Progenitor cell of endocrine pancreas (in vitro differentiated cells): ENCODE measurements at places on chromosomes 7 and 10. TPM values are rescaled to one million over a fixed set of nuclear protein-coding genes. Genes with fewer than 3 reads are reported as not detected.

The IL2RA gene
- total RNA-seq = not detected in 2 replicates

The TMEM130 gene
- total RNA-seq = 0.20 and 0.60 TPM in 2 replicates

The NKX2-3 gene
- total RNA-seq = not detected in 2 replicates

The SPDYE2 gene
- not detected in 2 replicates for total RNA-seq

DNA sequence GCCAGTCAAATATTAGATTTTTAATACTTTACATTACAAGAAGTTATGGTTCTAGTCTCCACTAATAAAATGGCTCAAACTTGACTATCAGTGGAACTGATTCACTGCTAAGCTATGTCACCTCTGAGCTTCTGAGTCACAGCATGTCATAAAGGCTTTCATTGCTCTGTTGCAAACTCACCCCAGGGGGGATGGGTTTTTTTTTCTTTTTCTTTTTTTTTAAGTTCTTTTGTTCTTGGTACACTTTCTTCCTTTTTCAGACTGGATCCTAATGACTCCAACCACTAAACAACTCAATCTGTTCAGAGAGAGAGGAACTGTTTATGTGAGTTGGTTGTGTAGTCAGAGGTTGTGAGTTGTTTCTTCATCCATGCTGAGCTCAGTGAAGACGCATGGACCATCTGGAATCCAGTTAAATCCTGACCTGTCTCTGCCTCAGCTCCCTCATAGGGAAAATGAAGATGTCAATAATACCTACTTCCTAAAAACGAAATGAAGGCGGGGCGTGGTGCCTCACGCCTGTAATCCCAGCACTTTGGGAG lies 11.0 kb downstream of the MYOF start:
- no peak for DNase-seq
- peaks cover 7% of the 10 kb centered on the region for H3K4me1 ChIP-seq
- no peaks in the 10 kb centered on the region for H3K27me3 ChIP-seq
- H3K27ac ChIP-seq = peak overlapping the region; percentile 92
- H3K36me3 ChIP-seq = peaks cover 2% of the 10 kb centered on the region
- no peak overlapping the region for H3K4me3 ChIP-seq

DNA sequence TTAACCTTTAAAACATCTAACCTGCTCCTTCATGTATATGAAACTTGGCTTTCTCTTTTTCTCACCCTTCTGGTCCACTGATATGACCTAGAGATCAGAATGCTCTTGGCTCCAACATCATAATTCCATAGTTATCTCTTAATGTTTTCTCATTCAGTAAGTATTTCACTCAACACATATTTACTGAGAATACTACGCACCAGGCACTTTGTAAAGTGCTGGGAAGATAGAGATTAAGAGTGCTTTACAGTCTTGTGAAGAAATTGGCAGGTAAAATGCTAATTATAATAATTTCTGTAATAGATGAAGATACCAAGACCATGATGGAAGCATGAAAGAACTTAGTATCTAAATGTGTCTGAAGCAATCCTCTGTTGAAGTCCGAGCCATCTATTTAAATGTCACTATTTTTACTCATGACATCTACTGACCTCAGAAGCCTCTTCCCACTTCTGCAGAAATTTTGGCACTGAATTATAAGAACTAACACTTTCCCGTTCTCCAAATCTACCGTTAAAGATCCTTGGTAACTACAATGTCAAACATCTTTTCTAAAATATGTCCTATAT lies 116.2 kb downstream of the HBP1 start:
- peaks cover 5% of the 10 kb centered on the region for H3K36me3 ChIP-seq
- H3K4me1 ChIP-seq = no peaks in the 10 kb centered on the region
- no peak overlapping the region for H3K27ac ChIP-seq
- no peak for DNase-seq
- no peak overlapping the region for H3K4me3 ChIP-seq

- no peak overlapping the region for H3K4me3 ChIP-seq
- H3K27ac ChIP-seq = no peak overlapping the region
- no peak for DNase-seq
- H3K27me3 ChIP-seq = peaks cover 38% of the 10 kb centered on the region
- peaks cover 5% of the 10 kb centered on the region for H3K4me1 ChIP-seq
These were observed 29.7 kb downstream of the HTRA1 start for GRCh38 chr10:122490786-122491680.

DNA sequence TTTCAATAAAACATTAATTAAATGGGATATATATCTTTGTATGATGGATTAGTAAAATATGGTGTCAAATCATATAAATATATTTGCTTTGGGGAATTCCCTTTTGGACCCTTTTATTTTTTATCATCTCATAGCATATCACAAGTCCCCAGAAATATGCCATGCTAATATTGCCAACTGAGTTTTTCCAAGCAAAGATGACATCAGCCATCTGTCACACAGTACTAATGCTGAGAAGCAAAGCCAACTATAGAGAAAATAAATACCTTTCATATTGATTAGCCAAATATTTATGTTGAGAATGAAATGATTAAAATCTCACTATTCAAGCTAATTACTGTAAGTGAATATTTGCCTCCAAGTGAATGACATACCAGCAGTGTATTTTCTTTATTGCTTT lies 575.3 kb downstream of the ETV1 start:
- H3K27me3 ChIP-seq = no peaks in the 10 kb centered on the region
- H3K36me3 ChIP-seq = peaks cover 3% of the 10 kb centered on the region
- H3K27ac ChIP-seq = peak overlapping the region; percentile 90
- peaks cover 20% of the 10 kb centered on the region for H3K4me1 ChIP-seq

DNA sequence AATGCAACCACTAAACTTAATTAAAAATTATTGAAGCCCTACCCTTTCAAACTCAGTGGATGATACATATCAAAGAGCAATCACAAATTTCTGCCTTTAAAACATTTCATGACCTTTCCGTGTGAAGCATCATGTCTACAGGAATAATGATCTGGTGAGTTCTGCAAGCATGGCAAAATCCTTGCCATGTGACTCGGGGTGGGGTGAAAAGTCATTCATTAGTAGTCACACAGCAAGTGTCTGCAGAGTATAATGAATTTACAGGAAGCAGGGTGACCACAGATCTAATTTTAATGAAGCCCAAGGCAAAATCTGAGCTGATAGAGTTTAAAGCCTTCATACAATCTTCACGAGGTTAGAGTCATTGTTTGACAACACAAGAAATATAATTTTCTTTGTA lies 351.9 kb downstream of the THSD7A start:
- H3K4me3 ChIP-seq = no peak overlapping the region
- H3K36me3 ChIP-seq = no peaks in the 10 kb centered on the region
- no peak for DNase-seq
- H3K4me1 ChIP-seq = peaks cover 1% of the 10 kb centered on the region
